ENCODE measurements at places on chromosomes 5 and 9. TPM values are rescaled to one million over a fixed set of nuclear protein-coding genes. Genes with fewer than 3 reads are reported as not detected.

CARTPT gene
- not detected for total RNA-seq

KCTD16 gene
- total RNA-seq = 0.20 TPM

FAM153A gene
- total RNA-seq = not detected

DNA sequence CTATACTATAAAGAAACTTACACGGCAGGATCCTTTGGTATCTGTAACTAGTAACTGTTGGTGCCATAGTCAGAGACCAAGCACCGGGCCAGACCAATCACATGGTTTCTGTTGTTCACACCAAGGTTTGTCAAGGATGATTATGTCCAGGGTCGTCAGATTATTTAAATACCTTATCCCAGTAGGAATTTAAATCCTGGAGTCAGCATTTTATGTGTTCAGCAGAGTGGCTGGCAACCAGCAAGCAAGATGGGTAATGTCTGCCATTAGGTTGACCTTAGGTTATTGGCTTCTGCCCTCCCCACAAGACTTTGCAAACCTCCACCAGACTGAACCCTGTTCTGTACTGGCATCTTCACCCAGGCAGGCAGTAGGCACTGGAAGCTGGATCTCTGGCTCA lies 39.3 kb upstream of the TMOD1 start:
- no peaks in the 10 kb centered on the region for H3K36me3 ChIP-seq
- H3K27me3 ChIP-seq = no peaks in the 10 kb centered on the region
- H3K27ac ChIP-seq = no peak overlapping the region
- H3K4me1 ChIP-seq = no peaks in the 10 kb centered on the region

DNA sequence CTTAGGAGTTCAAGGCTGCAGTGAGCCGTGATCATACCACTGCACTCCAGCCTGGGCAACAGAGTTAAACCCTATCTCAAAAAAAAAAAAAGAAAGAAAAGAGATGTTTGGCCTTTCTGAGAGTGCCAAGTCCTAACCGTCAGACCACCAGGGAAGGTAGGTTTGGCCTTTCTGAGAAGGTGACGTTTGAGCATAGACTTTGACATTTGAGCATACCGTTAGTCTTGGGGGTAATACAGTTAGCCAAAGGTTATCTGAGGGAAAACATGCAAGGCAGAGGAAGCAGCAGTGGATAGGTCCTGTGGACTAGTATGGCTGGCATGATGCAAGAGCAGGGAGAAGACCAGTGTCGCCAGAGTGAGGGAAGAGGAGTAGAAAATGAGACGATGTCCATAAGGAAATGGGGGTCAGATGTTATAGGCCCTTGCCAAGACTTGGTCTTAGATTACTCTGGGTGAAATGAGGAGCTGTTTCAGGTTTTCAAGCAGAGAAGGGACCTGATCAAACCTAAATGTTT lies 50.2 kb downstream of the HSDL2 start:
- no peaks in the 10 kb centered on the region for H3K27me3 ChIP-seq
- H3K36me3 ChIP-seq = peaks cover 7% of the 10 kb centered on the region
- H3K4me1 ChIP-seq = no peaks in the 10 kb centered on the region
- H3K4me3 ChIP-seq = no peak overlapping the region
- no peak for DNase-seq

DNA sequence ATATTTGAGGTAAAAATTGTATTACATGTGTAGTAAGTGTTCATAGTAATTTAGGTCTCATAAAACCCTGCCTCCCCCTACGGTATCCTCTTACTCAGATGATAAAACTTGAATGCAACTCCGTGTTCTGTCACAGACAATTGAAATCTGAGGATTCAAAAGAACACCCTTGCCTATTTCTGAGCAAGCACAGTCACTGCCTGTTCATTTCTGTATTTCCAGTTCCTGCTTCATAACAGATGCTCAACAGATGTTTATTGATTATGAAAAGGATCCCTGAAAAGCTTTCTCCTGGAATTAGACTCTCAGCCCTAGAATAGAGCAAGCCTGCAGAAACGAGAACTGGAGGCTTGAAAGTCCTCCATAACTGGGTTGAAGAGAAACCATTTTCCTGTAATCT lies 144.1 kb upstream of the SPEF2 start:
- H3K4me3 ChIP-seq = no peak overlapping the region
- H3K27me3 ChIP-seq = no peaks in the 10 kb centered on the region
- no peaks in the 10 kb centered on the region for H3K36me3 ChIP-seq
- no peak for DNase-seq
- H3K27ac ChIP-seq = no peak overlapping the region

- H3K36me3 ChIP-seq = no peaks in the 10 kb centered on the region
- DNase-seq = no peak
- H3K4me1 ChIP-seq = peaks cover 26% of the 10 kb centered on the region
- no peaks in the 10 kb centered on the region for H3K27me3 ChIP-seq
- no peak overlapping the region for H3K27ac ChIP-seq
These were observed 61.4 kb upstream of the VLDLR start for GRCh38 chr9:2560180-2560579.

GRCh38 chr5:66197764-66198405 lies 53.8 kb downstream of the SREK1 start:
- H3K27me3 ChIP-seq = no peaks in the 10 kb centered on the region
- H3K4me3 ChIP-seq = no peak overlapping the region
- no peaks in the 10 kb centered on the region for H3K36me3 ChIP-seq
- H3K4me1 ChIP-seq = no peaks in the 10 kb centered on the region

- no peaks in the 10 kb centered on the region for H3K27me3 ChIP-seq
- H3K4me1 ChIP-seq = no peaks in the 10 kb centered on the region
- H3K36me3 ChIP-seq = peaks cover 6% of the 10 kb centered on the region
- DNase-seq = no peak
- no peak overlapping the region for H3K27ac ChIP-seq
- H3K4me3 ChIP-seq = no peak overlapping the region
These were observed 57.2 kb downstream of the RANBP6 start for GRCh38 chr9:5958273-5958672.
